ENCODE measurements at places on chromosomes 4 and X.

- no peak for DNase-seq
Measured at GRCh38 chrX:149453030-149453429, 52.1 kb downstream of the IDS start.

GRCh38 chr4:118398226-118399090 is 45.7 kb upstream of the PRSS12 start:
- no peak for DNase-seq

GRCh38 chrX:97539970-97540519 is 656.3 kb downstream of the RPA4 start:
- no peak for DNase-seq

DNA sequence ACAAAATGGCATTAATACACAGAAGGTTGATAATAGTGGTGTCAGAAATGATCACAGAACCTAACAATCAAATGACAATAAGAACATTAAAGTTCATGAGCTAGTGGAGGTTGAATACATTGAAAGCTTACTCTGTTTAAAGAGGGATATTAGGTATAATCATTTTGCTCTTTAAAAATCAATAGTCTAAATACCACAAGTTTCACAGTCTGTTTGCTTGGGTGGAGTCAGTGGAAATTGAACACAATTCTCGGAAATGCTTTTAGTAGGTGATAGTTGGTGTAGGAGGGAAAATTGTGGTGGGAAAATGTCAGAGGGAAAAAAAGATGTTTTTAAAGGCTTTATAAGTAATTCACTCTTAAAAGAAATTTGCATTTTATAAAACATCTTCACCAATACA is 197.1 kb downstream of the GLUD2 start:
- no peak for DNase-seq

DNA sequence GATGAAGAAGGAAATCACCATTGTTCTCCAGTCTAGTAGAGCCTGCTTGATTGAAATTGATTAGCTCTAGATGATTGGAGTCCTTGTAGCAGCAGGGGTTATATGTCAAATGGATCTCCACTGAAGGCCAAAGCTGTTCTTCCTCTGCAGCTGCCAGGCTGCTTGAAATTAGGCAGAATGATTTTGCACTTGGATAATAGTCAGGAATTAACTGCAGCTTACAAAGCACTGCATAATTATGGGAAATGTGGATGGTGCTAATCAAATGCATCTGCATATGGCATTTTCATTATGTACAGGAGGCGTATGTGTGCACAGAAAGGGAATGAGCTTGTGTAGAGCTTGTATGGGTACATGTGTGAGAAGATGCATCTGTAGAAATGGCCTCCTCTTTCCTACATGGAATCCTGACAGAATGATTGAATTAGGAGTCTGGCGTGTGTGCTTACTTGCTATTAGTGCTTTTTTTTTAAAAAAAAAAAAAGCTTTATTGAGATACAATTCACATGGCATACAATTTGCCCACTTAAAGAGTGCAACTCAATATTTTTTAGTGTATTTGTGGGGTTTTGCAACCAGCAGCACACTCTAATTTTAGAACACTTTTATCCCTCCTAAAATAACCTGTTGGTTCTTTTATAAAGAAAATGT is 65.9 kb downstream of the TMEM131L start:
- DNase-seq: no peak

GRCh38 chr4:124265701-124266100 is 446.8 kb downstream of the ANKRD50 start:
- DNase-seq: no peak

DNA sequence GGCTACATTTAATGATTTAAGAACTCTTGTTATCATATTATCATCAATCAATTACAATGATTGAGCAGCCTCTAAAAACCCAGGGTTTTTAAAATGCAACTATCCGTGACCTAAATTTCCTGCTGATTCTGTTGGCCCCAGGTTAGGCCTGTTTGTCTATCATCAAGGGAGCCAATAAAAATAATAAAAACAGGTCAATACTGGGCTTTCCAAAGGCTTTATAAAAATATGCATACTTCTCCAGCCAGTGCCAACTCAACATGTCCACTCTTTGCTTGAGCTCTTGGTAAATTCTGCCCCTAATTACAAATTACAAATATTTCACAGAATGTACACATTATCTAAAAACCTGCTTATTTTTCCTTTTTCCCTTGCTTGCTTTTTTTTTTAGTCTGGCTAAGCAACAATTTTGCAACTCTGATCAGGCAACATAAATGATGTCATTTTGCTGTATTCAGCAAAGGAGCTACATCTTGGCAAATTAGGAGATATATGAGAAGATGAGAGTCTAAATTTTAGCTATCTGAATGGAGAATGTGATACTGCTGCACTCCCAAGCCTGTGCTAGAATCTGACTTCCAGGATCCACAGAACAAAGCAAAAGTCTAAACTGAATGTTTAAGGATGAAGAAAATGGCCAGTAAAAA is 204.0 kb downstream of the SCFD2 start:
- DNase-seq: no peak

DNA sequence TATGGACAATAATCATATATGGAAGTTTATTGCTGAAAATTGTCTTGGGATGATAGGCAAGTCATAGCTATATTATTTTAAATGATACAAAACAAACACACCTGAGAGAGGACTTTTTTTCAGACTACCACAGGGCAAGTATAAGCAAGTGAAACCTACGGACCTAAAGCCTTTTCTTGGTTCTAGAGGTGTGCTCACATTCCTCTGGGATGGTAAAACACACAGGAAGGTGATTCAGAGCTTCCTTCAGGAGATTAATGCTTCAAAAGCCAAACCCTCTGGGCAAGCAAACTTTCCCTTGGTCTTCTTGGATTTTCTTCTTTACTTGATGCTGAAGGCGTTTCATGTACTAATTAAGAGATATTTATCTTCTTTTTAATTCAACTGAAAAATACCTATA is 60.1 kb upstream of the ACSL4 start:
- no peak for DNase-seq

All from stimulated activated CD8-positive, alpha-beta memory T cell treated with anti-CD3 and anti-CD28 coated beads, Interleukin-4, amount 100 ng/mL, for 4 hours (primary cell).